Daoy (cell line): ENCODE measurements at places on chromosomes 1 and 21.

DNA sequence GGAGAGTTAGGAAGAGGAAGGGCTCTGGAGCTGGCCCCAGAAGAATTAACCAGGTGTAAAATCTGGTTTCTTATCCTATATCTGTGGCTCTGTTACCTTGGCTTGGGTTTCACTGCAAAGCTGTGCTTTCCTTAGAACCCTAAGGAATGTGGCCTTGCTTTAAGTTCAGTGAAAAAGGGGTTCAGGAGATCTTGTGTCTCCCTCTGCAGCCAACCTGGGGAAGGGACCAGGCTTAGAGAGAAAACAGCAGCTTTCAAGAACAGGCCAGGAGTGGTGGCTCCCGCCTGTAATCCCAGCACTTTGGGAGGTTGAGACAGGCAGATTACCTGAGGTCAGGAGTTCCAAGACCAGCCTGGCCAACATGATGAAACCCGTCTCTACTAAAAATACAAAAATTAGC is 16.1 kb upstream of the MYCL start:
- no peak for DNase-seq

DNA sequence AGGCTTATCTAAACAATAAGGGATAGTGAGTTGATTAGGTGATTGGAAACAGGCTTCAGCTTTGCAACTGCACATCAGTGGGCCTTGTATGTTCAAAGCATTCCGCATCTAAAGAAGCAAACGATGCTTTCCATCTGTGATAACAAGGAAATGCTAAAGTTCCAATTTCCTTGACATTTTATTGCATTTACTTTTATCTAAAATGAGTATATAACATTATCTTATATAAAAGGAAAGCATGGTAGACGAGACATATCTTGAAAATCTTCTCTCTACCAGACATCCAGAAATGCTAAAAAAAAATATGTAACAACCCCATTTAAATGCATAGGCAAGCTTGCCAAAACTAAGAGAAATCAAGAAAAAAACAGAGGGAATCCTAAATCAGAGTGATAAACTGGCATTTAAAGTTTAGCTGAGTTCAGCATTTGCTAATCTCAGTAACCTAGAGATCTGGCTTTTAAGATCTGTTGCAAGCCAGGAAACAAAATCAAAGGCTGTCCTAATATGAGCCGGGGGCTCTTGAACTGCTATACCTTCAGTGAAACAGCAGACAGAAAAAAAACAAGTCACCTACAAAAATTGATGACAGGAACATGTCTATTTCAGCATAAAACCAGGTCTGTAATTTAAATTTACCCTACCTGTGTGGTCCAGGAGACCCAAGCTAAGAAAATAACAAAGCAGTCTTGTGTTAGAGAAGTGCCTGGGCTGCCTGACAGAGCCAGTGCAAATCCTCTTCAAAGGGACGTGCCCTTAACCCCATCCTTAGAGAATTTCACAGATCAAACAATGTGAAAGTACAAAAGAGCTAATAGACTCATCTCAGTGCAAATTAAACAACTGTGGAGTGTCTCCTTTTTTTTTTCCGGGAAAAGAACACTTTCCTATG is 3.1 kb upstream of the RGS13 start:
- no peak for DNase-seq

- no peak for DNase-seq
Observed at GRCh38 chr1:172185996-172186395, 234.5 kb upstream of the C1orf105 start.

GRCh38 chr1:241396747-241397681 is 40.0 kb upstream of the RGS7 start:
- DNase-seq: peak; percentile 23

DNA sequence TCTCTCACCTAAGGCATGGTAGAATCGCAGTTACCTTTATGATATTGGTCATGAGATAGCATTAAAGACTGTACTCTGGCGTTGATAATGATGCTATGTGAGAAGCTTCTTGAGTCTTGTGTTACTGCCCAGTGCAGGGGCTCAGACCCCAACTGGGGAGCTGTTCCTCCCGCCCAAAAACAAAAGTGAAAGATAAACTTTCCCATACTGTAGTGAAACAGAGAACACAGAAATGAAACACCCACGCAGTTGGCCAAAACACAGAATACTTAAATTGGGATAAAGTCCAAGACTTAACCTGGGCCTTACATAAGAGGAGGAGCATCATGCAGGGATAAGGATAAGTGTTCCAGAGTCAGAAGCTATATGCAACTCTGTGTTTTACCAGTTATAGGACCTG is 130.6 kb downstream of the HHIPL2 start:
- DNase-seq: no peak

- DNase-seq: peak; percentile 10
Observed at GRCh38 chr1:240352769-240353168, 259.2 kb downstream of the GREM2 start.

DNA sequence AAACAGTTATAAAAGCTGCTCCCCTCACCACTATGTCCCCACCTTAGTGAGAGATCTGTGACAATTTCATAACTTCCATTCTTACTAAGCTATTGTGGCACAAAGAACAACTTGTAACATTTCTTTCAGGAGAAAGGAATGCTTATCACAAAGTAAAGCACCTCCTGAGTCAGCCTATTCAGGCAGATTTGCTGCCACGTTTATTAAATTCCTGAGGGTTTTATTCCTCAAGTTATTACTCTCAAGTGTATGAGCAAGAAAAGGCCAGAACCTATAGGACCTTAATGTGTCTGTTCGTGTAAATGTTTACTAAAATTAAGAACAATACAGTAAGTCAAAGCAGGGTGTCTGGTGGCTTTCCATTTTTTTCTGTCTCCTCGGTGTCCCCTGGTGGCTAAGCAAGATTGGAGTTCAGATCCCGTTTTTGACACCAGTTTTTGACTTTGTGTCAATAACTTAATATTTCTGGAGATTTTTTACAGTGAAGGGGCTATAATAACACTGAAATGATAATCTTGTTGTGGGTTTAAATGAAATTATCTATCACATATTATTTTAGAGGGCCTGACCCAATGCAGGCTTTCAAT is 1539.6 kb downstream of the BRINP3 start:
- no peak for DNase-seq

GRCh38 chr1:224213438-224214119 is 30.5 kb downstream of the DEGS1 start:
- no peak for DNase-seq

DNA sequence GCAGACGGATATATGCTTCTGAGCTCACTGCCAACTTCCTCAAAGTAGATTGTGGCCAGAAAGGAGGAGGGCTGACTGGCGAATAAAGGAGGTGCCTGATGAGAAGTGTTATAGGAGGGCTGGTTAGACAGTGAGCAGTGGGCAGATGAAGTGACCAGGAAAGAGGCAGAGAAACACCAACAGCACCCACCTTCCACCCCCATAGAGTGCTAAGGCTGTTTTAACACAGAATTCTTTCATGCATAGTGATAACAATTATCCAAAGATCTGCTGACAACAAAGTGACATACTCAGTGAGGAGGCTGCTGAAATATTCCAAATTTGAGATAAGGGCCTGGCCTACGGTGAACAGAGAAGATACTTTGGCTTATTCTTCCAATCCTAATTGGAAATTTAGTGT is 21.2 kb upstream of the MTR start:
- DNase-seq: no peak

- no peak for DNase-seq
Observed at GRCh38 chr1:93612510-93612909, 69.1 kb downstream of the BCAR3 start.

GRCh38 chr1:56295949-56296929 is 283.1 kb downstream of the PLPP3 start:
- no peak for DNase-seq

DNA sequence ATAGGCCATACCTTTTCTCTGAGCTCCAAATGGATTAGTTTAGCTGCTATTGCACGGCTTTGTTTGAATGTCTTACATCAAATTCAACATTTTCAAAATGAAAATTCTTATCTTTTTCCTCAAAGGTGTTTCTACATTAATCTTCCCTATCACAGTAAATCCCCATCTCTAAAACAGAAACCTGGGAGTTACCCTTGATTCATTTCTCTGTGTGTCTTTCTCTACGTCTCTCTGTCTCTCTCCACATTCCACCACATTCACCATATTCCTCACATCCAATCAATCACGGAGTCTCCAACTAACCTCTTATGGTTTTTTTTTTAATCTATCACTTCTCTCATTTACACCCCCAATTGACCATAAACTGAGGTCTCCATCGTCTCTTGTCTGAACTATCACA is 24.1 kb downstream of the PTGER3 start:
- no peak for DNase-seq

GRCh38 chr1:65880611-65881010 is 87.9 kb downstream of the PDE4B start:
- DNase-seq: no peak

DNA sequence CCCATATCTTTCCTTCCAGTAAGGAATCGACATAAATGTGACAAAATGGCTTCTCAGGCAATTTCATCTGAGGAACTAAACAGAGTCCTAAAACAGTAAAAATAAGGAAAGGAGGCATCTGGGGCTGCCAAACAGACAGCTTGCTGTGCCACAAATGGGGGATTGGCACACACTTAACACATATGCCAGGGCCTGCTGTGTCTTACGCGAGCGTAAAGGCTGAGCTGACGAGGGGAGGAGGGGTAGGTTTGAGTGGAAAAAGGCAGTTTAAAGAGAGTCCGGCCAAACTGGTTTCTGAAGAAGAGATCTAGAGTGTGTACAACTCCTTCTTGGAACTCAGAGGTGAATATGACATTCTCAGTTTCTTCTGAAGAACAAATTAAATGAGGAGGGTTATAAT is 244.1 kb upstream of the MAP1LC3C start:
- DNase-seq: peak; percentile 15

- DNase-seq: peak; percentile 31
Observed at GRCh38 chr1:39657402-39657801, 14.5 kb downstream of the NT5C1A start.

- no peak for DNase-seq
Observed at GRCh38 chr1:101262630-101263348, 26.0 kb downstream of the S1PR1 start.

- DNase-seq: no peak
Observed at GRCh38 chr1:177119311-177119710, 45.2 kb downstream of the ASTN1 start.

- no peak for DNase-seq
Observed at GRCh38 chr1:71885171-71885570, 397.2 kb downstream of the NEGR1 start.

DNA sequence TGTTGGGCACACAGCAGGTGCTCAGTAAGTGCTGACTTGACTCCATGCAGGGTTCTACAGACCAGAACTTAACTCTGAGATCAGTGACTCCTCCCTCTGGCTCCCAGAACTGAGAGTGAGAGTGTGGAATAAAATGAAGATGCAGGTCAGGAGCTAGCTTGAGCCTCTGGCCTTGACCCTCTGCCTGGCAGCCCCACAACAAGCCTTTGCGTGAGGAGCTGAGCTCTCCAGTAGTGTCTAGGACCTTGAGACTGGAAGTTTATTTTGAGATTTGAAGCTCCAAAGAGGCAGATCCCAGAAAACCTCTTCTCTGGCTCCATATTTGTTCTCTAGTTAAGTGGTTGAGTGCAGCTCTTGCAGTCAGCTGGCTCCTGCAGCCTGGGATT is 3.4 kb upstream of the WNT2B start:
- no peak for DNase-seq

DNA sequence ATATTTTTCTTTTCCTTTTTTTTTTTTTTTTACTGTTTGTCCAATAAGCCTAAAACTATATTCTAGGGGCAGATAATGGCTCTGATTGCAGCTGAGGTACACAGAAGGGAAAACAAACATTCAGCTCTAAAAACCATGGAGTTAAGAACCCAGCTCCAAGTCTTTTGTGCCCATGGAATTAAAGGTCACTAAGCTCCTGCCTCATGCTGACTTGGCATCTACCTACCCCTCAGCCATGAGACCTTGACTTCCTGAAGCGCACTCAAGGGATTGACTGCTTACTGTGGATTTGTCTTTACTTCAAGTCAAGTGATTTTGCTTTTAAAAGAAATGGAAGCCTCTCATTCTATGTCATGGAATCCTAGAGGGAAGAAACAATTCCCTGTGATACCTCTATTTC is 192.3 kb downstream of the AMY1C start:
- no peak for DNase-seq

DNA sequence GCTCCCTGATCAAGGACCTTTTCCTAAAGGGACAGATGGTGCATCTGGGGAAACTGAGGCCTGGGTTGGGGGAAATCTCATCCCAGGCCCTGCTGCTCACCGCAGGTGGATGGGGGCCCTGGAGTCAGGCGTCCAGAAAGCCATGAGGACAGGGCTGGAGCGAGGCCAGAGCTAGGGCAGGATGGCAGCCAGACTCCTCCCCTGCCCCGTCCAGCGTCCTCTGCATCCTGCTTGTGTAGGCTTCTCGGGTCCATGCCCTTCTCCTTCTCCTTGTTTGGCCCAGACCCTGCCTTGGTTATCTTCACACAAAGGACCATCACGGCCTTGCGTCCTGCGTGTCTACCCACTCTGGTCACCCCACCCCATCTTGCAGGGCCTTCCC is 43.0 kb downstream of the TRIM11 start:
- DNase-seq: no peak

- no peak for DNase-seq
Observed at GRCh38 chr21:39073063-39073462, 110.2 kb downstream of the PSMG1 start.

- no peak for DNase-seq
Observed at GRCh38 chr1:26727476-26727875, 31.7 kb downstream of the ARID1A start.

DNA sequence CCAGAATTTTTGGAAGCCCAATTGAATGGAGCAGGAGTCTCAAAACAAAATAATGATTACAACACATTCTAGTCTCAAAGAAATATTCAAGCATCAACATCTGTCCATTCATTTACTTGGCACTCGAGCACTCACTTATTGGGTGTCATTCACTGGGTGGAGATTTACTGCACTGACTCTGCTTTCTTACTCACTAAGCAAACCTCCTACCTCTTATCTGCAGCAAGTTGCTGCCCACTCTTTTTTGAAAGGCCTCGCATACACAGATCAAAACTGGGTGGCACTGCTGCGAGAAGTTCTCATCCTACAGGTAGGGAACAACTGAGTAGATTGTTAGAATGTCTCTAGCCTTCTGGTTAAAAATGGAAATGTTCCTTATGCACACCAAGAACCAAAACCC is 18.0 kb downstream of the RHBDL2 start:
- no peak for DNase-seq

- DNase-seq: no peak
Observed at GRCh38 chr1:226617109-226617508, 68.5 kb downstream of the STUM start.
